ENCODE measurements at places on chromosomes 6 and 20.

GRCh38 chr6:151044465-151045441 is 179.3 kb downstream of the MTHFD1L start:
- DNase-seq: no peak

DNA sequence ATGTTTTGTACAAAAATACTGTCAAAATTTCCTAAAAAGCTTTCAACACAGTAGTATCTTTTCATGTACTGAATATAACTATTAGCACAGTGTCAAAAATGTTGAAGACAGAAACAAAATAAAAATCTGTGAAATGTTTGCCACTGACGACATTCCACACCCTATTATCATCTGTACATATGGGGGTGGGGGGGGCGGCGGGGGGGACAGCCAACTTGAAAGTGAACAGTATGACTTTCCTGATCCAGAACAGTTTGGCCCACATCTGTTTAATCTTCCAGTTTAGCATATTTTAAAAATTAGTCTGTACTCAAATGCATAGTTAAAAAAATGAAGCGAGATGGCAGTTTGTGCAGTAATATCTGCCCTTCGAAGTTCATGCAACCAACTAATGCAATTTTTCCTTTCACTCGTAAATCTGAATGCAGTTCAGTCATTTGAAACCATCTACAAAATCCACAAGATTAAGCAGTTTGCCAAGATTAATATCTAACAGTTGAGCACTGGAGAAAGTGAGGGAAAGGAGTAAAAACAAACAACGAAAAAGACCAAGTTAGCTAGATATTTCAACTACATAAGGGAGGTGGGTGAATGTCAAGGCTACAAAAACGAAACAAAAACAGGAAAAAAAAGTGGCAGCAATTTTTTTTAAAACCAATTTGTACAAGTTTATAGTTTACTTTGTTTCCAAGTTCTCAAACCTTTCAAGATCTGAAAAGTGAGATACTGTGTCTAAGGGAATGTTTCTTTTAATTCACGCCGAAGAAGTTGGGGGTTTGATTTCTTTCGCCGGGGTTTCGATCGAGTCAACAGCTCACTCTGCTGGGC is 1.9 kb downstream of the CITED2 start:
- no peak for DNase-seq

DNA sequence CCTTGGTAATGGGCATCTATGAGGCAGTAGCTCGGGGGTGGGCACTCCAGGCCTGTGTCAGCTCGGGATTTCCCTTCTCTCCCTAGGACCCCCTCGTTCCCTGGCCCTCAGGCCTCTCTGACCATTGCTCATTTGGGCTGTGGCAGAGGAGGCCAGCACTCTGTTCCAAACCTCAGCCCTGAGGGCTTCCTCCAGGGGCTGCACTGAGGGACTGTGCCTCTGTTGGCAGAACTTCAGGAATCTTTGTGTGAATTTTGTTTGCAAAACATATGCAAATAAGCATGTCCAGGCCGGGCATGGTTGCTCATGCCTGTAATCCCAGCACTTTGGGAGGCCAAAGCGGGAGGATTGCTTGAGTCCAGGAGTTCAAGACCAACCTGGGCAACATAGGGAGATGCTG is 11.0 kb downstream of the PACSIN1 start:
- DNase-seq: no peak

DNA sequence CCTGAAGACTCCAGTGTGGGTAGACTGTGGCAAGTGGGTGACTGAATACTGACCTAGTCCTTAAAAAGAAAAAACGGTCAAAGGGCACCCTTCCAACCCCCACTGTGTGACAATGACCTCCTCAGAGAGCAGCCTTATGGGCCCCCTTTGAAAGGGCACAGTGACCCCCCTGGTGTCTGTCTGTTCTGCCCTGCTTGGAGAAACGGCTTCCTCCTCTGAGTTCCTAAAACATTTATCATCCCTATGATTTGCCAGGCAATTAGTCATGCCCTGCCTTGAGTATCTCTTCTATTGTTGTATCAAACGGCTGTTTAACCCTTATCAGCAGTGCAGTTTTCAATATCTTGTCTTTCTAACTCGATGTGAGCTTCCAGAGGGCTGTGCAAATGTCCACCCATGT is 21.0 kb upstream of the STX16 start:
- no peak for DNase-seq

- DNase-seq: no peak
Measured at GRCh38 chr6:144809120-144809519, 524.0 kb downstream of the UTRN start.

DNA sequence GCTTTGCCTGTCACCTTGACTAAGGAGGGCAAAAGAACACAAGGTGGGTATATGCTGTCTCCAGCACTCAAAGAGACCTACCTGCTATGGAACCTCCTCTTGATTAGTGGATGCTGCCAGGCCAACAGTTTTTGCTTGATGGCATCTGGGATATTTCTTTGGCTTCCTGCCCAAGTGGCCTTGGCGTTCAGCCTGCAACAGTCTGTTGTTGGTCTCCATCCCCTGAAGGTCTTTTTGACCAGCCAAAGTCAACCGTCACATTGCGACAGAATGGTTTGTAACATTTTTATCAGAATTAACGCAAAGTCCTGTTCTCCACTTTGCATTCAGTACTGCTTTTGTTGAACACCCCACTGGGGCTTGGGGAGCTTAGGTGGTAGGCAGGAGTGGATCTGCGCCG is 37.1 kb downstream of the SERPINB1 start:
- DNase-seq: no peak

DNA sequence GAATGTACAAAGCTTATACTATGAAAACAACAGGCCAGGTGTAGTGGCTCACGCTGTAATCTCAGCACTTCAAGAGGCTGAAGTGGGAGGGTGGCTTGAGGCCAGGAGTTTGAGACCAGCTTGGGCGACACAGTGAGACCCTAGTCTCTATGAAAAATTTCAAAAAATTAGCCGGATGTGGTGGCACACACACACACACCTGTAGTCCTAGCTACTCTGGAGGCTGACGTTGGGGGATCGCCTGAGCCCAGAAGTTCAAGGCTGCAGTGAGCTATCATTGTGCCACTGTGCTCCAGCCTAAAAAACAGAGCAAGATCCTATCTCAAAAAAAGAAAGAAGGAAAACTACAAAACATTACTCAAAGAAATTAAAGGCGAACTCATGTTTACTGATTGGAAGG is 7.3 kb upstream of the ASF1A start:
- no peak for DNase-seq

GRCh38 chr6:116779573-116780164 is 14.2 kb upstream of the FAM162B start:
- DNase-seq: no peak

DNA sequence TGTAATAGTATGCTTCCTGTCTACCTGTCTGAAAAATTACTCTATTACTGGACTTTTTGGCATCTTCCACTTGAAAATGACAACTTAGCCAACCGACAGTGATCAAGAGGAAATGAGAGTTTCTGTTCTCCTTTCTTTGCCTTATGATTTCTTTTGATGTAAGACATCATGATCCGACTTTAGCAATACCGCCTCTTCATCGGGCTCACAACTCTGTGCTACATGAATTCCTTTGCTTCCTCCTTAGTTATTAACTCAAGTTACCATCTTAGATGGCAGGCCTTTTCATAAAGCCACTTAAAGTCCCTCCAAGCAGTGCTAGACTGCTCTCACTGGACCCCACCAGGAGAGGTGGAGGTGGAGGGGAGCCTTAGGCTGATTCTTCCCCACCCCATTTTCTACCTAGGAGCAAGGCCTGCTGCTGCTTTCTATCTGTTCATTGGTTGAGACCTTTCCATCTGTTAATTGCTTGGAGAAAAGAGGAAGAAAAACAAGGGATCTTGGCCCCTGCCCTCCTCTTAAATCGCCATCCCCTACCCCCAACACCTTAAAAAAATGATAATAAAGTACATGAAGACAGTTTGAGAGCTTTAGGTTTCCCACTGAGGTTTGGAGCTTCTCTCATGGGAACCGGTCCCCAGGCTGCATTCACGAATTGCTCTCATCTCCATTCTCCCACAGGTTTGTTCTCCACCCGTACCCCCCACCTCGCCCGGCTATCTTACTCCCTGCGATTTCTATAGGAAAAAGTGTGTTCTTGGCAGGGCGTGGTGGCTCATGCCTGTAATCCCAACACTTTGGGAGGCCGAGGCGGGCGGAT is 21.6 kb upstream of the MCM3 start:
- no peak for DNase-seq

DNA sequence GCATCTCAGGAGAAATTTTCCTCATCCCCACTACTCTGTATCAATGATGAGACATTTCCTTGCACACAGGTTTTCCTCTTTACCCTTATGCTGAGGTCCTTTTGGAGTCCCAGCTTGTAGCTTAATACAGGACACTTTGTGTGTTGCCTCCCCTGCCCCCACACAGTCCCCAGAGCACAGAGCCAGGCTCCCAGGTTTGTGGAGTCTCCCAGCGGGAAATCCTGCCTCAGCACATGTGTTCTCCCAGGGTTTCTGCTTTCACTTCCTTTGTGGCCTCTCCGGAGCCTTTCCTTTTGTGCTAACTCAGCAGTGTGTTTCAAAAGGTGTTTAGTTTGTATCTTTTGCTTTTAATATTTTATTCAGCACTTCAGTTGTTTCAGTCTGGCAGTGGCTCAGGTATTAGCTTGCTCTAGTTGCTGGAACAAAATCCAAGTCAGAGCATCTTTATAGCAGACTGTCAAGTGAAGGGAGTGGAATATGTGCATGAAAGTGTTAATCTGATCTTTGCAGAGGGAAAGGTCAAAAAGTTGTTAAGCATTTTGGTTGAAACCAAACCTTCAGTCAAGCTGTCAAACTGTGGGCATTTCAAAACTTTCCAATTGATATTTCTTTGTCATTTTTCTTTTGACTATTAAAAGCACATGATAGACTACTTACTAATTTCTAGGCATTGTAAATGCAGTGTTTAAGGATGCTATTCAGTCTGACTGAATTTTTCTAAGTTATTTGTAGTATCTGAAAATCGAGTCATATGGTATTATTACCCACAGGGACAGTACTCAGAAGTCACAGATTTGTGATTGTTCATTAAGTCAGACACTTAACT is 8.6 kb downstream of the SNX9 start:
- DNase-seq: no peak

DNA sequence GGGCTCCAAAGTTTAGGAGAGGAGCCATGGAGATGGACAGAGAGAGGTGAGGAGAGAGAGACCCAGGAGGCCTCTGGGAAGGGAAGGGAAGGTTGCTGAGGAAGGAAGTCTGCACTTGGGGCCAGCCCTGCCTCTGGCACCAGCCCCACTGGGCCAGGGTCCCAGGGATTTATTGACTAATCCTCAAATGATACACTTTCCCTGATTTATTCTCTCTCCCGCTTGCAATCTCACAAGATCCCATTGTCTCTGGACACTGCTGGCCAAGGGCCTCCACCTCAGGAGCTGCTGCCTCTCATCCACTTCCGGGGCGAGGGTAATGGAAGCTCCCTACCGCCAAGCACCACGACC is 43.6 kb upstream of the FOXP4 start:
- no peak for DNase-seq

DNA sequence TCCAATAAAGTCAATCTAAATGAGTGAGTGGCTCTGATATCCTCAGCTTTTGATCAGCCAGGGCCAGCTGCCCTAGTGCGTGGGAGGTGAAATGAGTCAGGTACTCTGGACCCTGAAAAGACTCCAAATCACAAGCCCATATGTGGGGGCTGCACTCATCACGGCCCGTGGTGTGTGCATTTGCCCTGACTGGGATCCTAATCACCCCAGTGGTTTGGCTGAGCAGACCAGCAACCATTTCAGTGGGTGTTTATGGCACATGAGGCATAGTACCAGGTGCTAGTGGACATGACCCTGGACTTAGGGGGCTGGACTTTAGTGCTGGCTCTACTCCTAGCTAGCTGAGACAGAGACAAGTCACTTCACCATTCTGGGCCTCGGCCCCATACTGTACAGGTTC is 39.4 kb downstream of the SCML4 start:
- DNase-seq: no peak

GRCh38 chr6:110449541-110449895 is 26.9 kb downstream of the SLC22A16 start:
- DNase-seq: no peak

DNA sequence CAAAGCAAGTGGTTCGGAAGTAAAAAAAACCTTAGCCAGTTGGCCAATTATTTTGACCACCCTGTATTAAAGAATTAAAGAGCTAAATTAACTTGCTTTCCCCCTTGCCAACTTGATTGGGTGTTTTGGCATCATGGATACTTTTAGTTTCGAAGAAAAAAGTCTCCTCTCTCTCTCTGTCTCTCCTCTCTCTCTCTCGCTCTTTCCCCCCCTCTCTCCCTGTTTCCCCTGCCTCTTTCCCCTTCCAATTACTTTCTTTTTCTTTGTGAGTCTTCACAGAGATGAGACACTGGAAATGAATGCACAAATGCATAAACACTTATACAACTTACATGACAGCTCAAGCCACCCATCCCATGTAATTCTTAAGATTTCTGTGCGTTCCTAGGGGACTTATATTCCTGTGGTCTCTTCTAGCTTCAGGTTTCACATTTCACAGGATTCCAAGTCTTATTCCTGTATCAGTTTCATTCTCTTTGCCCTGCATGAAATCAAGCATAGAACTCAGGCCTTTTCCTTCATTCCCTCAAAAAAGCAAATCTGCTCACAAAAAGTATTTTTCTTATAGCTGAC is 32.9 kb upstream of the EYA4 start:
- DNase-seq: no peak

DNA sequence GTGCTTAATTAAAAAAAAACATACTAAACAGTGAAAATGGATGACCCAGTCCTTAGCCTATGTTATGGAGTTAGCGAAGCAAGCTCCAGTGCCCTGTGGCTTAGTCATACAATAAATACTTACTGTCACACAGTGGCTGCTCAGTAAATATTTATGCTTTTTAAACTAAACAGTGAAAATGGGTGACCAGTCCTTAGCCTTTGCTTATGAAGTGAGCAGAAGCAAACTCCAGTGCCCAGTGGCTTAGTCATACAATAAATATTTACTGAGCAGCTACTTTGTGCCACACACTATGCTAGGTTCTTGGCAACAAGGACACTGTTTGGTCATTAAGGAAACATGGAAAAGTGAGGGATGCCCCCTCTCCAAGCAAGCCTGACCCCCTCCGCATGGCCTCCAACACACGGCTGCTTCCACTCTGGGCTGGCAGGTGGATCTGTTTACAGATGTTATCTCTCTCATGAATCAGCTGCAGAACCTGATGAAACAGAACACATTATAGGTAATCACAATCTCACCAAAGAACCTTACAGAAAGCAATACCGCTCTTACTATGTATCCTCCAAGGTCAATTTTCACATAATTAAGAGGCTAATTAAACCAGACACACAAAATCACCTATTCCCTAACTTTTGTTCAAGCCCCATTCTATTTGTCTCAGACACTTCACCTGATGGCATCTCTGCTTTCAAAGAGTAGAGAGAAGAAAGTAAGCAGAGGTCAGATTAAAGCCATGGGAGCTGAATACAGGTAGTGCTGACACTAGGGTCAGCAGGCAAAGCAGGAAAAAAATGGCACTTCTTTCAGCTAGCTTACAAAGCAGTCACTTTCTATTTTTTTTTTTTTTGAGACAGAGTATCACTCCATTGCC is 27.3 kb downstream of the CDK5RAP1 start:
- DNase-seq: no peak

DNA sequence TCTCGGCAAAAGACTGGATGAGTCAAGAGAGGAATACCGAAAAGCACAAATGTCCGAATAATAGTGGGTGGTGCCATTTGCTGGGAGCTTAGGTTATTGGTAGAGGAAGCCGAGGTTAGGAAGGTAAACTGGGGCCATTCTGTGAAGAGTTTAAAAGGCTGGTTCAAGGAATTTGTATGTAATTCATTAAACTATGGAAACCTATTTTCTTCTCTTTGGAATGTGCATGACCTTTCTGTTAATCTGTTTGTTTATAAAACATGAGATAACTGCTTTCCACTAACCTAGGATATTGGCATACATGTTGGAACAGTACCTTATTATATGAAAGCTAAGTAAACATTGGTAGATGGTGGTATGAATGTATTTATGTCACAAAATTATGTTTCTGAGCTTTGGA is 71.8 kb downstream of the LCA5 start:
- DNase-seq: no peak

- no peak for DNase-seq
Measured at GRCh38 chr6:34043359-34043758, 102.5 kb downstream of the GRM4 start.

Data from activated naive CD4-positive, alpha-beta T cell (primary cell).